ENCODE measurements at places on chromosomes 1 and 21. TPM values are rescaled to one million over a fixed set of nuclear protein-coding genes. Genes with fewer than 3 reads are reported as not detected.

- peak; percentile 11 for DNase-seq
Measured at GRCh38 chr1:67514786-67515185, 84.6 kb upstream of the SERBP1 start.

GRCh38 chr1:232142403-232143314 is 487.3 kb downstream of the SIPA1L2 start:
- peak; percentile 42 for DNase-seq

Gene OPTC
- total RNA-seq, result not detected

GRCh38 chr1:41868241-41868998 is 50.3 kb downstream of the HIVEP3 start:
- no peak for DNase-seq

DNA sequence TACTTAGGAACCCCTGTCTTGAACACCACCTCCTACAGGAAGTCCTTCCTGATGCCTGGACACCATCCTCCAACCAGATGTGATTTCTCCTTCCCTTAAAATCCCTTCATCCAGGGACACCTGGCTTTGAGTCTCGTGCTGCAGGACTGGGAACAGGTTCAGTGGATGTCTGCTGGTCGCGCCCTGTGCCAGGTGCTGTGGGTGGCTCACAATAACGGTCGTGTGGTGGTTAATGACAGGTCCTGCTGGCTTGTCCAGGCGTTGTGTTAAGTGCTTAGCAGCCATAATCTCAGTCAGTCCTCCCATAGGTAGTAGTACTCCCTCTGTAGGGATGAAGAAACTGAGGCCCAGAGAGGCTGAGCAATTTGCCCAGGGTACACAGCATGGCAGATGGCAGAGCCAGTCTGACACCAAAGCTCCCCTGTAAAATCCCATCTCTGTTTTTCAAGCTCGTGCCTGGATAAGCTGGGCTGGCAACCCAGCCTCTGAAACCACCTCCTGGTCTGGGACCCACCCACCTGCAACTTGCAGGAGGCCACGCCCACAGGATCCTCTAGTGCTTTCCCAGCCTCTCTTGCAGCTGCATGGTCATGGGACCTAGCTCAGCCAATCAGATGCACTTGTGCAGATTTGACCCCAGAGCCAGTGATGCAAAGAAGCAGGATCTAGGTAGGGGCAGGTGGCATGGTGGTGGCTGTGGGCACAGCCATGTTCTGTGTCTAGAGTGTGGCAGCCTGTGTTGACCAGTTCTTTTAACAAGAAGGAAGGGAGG is 106.0 kb upstream of the IFFO2 start:
- DNase-seq, result no peak

DNA sequence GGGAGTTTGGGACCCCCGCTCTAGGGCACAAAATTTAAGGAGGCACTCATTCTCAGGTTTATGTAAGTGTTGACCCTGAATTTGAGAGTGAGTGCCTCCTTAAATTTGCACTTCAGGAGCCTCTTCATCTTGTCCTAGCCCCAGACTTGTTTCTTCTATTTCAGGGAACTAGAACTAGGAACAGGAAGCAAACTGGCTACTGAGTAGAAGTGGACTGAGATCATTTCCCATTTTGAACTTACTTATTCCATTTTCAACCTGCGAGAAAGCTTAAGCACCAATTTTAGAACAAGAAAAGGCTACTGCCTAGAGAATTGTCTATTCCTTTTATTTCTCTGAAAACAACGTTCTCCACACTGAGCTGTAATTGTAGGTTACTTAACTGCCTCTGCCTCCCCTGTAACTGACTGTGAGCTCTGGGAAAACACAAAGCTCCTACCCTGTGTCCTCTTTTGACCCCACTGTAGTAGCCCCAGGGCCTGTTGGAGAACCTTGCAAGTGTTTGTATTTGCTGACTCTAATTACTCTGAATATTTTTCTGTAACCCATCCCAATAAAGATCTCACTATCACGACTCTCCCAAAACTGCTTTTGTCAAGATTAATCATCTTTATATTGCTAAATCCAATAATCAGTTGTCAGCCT is 2.5 kb downstream of the PPT1 start:
- no peak for DNase-seq

GRCh38 chr1:221497046-221497445 is 244.8 kb downstream of the DUSP10 start:
- no peak for DNase-seq

GRCh38 chr1:165284454-165284853 is 72.1 kb downstream of the LMX1A start:
- DNase-seq, result no peak

Gene ADAMTS4
- total RNA-seq, result 6.8 TPM

DNA sequence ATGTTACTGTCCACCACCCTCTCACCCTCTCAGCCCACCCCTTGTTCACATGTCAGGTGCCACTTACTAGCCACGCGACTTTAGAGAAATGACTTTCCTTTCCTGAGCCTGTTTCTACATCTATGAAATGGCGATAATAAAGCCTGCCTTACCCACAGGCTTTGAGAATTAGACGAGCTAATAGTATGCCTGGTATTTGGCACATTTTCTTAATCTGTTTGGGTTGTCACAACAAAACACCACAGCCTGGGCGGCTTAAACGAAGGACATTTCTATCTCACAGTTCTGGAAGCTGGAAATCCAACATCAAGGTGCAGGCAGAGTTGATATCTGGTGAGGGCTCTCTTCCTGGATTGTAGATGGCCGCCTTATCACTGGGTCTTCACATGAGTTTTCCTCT is 273.9 kb upstream of the FMN2 start:
- no peak for DNase-seq

Gene OR2T6
- not detected for total RNA-seq

GRCh38 chr1:111203681-111204200 is 3.3 kb upstream of the DENND2D start:
- no peak for DNase-seq

GRCh38 chr1:109274533-109275476 is 8.1 kb downstream of the PSRC1 start:
- DNase-seq, result peak; percentile 20

GRCh38 chr1:164842870-164843269 is 283.9 kb downstream of the PBX1 start:
- DNase-seq, result no peak

DNA sequence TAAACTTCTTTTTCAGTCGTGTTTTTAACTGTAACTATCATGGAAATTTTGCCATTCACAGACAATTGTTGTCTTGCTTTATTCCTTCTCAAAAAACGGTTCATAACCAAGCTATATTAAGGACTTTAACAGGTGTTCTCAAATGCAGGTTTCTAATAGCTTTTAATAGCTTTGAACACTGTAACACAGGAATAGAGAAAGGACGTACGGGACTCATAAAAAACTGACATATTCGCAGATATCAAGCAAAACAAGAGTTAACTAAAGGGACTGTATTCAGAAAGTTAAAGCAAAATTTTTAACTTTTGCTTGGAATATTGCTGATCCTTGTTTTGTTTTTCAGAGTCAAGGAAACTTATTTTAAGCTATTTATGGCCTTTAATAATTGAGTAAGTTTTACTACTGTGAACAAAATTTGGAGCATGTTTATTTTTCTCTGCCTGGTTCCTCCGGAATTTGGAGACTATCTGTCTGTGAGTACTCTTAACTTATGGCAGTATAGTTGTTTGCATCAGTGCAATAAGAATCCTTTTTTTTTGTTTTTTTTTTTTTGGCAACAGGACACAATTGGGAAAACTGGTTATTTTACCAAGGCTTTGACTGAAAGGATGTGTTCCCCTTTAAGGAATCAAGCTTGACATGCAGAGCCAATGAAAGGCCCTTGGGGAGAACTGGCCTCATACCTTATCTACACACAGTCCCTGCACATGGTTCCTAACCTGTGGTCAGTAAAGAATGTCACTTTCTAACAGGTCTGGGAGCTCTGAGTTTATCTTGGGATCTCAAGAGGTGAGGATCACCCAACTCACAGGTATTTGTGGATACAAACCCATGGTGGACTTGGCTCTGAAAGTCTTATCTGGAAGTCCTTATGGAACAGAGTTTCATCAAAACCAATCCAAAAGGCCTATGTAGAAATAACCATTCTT is 5.8 kb upstream of the CD46 start:
- DNase-seq, result no peak

- DNase-seq, result no peak
Measured at GRCh38 chr21:32422064-32422463, 9.6 kb downstream of the EVA1C start.

- no peak for DNase-seq
Measured at GRCh38 chr1:92797297-92797696, 12.4 kb upstream of the EVI5 start.

DNA sequence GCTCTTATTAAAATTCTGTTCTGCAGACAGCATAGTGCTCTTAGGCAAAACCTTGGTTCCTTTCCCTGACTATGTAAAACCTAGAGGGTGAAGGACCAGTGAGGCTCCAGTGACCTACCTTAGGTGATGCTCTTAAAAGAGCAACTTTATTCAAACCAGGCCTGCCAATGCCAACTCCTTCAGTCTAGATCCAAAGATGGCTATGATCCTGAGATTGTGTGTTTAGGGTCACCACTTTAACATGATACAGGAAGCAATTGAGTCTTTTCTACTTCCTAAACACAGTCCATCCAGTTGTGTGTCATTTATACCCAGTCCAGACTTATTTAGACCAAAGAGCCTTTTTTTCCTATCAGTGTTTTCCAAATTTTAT is 10.8 kb downstream of the MCL1 start:
- DNase-seq, result no peak

GRCh38 chr21:34743831-34744230 is 75.0 kb downstream of the CLIC6 start:
- DNase-seq, result no peak

Gene TAF13
- 47.5 TPM for total RNA-seq

DNA sequence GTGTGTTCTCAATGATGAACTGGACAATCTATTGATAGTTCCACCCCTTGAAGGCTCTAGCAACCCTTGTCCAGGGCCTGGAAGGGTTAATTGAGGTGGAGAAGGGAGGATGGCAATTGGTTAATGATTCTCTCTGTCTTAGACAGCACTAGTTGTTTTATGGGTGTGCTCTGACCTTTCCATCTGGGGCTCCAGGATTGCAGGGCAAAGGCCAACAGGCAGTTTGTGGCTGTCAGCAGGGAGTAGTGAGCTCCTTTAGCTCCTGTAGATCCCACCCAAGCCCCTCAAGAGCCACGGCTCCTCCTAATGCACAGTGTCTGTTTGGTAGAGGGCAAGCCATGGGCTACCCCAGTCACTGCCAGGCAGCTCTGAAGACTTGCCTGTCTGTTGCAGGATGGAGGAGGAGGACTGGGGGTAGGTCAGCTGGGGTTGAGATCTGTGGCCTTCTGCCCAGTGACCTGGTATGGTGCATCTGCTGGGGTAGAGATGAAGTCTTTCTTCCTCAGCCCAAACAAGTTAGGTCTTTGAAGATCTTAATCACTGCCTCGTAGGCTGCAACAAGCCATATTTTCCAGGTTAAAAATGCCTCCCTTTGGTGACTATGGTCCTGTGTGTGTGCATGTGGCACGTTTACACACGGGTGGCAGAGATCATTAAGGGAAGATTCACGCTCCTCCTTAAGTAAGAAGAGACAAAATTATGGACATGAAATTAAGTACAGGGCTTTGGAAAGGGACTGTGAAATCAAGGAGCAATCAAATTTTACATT is 7.7 kb downstream of the MROH7 start:
- DNase-seq, result no peak

GRCh38 chr1:178174539-178174938 is 80.6 kb downstream of the RASAL2 start:
- DNase-seq, result peak; percentile 1

Gene SOD1
- 75.5 TPM for total RNA-seq

Gene SMCP
- not detected for total RNA-seq

GRCh38 chr21:23809573-23809972 is 1797.7 kb downstream of the MRPL39 start:
- DNase-seq, result no peak

DNA sequence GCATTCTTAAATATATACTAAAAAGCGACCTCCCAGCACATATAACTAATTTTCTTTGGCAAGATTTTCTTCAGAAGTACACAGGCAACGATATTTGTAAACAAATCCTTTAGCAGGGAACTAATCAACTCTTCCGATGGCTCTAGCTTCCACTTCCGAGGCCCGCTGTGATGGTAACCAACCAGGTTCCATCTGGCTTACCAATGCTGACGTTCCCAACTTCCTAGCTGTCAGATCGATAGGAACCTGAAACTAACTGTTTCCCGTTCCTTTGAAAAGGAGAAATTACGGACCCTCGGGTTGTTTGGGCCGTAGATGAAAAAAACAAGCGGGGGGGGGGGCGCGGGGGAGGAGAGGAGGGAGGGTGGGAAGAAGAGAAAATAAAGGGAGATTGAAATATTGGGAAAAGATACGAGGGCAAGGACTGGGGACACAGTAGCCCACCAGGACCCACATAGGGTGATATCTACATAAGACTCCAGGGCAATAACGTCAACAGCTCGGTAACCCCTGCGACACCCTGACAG is 513 bp downstream of the GTF2B start:
- peak; percentile 38 for DNase-seq

Gene NKAIN1
- total RNA-seq, result 0.39 TPM

- DNase-seq, result no peak
Measured at GRCh38 chr1:209651138-209651587, 1.1 kb downstream of the LAMB3 start.

DNA sequence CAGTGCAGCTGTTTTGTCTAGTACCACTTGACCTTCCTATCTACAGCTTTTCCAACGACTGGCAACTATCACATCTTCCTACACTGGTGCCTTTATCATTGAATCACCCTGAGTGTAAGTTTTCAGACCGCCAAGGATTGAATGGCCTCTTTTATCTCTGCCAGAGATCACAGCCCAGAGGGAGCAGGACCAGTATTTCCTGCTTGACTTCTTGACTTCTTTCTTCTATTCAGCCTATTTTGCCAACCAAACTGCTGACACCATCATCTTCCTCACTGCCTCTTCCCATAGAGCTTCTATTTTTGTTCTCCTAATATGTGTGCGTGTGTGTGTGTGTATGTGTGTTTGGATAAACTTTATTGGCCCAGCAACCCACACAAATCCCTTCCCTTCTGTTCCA is 53.8 kb downstream of the SERBP1 start:
- no peak for DNase-seq

DNA sequence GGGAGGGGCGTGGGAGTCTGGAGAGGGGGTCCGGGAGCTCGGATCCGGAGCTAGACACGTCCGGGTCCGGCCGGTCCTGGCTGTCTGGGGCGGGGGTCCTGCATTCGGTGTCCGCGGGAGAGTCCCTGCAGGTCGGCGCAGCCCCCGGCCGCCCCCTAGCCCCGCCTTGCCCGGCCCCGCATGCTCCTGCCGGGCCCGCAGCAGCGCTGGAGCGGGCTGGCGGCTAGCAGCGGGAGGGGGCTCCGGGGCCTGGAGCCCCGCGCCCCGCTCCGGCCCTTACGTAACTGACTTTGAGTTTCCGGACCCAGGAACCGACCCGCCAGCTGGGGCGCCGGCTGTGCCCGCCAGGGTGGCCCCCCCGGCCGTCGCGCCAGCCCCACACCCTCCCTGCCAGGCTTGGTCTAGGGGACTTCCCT is 26.9 kb upstream of the EPB41 start:
- DNase-seq, result no peak

- DNase-seq, result peak; percentile 3
Measured at GRCh38 chr1:164813776-164814175, 254.8 kb downstream of the PBX1 start.

- peak; percentile 21 for DNase-seq
Measured at GRCh38 chr1:221712198-221712684, 29.6 kb downstream of the DUSP10 start.

Data from skin of body (tissue), 3 donors.